ENCODE measurements at places on chromosomes 5 and 9. TPM values are rescaled to one million over a fixed set of nuclear protein-coding genes. Genes with fewer than 3 reads are reported as not detected.

DNA sequence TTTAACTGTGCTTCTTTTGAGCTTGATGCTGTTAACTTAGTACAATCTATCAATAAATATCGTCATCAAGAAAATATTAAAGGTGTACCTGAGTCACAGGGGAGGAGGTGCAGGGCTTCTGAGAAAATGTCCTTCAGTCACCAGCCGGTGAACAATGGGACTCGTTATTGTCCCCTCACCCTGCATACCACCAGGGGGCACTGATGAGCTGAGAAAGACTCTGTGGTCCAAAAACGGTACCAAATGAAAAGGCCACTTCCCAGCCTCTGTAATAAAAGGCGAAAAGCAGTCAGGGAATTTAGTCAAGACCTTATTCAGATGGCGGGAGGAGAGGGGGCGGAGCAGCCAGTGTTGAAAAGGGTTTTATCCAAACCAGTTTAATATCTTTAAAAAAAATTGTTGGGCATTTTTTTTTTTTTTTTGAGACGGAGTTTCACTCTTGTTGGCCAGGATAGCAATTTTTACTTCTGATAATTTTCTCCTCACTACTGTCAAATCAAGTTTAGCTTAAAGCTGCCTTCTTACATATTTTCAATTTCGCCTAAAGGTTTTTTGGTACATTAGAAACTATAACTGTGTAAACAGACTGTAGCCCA is 271.9 kb upstream of the ADAMTS16 start:
- DNase-seq, result no peak

The UGCG gene
- 26.1 TPM for polyA plus RNA-seq

The FLT4 gene
- polyA plus RNA-seq, result 50.9 TPM

- DNase-seq, result no peak
Measured at GRCh38 chr5:120942596-120943350, 478.7 kb downstream of the PRR16 start.

GRCh38 chr5:58322453-58322852 is 137.4 kb downstream of the PLK2 start:
- peak; percentile 68 for DNase-seq

- peak; percentile 58 for DNase-seq
Measured at GRCh38 chr9:123246534-123246933, 21.9 kb downstream of the STRBP start.

GRCh38 chr5:137867664-137868063 is at the start of gene MYOT:
Gene MYOT, plus strand, starts transcription at chr5:137867860. Its CDS starts 2,792 bp downstream, at chr5:137870652.
- DNase-seq, result no peak

DNA sequence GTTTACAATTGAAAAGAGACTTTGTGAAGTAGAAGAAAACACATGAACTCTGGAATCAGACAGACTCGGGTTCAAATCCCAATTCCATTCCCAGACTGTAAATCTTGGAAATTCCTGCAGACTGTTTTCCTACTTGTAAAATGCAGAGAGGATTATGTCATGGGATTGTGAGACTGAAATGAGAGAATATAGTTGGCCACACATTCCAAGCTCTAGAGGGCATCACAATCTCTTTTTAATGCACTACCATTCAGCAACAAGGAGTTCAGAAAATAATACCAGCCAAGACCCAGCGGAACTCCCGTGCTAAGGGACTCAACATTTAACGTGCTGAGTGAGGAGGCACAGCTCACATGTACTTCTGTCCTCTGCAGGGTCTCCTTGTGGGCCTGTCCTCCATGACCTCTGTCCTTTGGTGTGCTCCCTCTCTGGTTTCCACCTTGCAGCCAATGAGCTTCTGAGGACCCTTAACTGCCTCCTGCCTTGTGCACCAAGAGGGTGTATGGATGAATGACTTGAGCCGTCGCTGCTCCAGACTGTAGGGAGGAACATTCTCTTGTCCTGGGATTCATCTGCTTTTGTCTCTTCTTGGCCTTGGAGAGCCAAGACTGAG is 263.5 kb downstream of the NTRK2 start:
- DNase-seq, result no peak

- no peak for DNase-seq
Measured at GRCh38 chr5:56595566-56595965, 219.8 kb upstream of the MAP3K1 start.

GRCh38 chr9:120755810-120756434 is 37.3 kb downstream of the FBXW2 start:
- peak; percentile 65 for DNase-seq

GRCh38 chr9:122562134-122562760 is 9.3 kb downstream of the OR1N2 start:
- no peak for DNase-seq

DNA sequence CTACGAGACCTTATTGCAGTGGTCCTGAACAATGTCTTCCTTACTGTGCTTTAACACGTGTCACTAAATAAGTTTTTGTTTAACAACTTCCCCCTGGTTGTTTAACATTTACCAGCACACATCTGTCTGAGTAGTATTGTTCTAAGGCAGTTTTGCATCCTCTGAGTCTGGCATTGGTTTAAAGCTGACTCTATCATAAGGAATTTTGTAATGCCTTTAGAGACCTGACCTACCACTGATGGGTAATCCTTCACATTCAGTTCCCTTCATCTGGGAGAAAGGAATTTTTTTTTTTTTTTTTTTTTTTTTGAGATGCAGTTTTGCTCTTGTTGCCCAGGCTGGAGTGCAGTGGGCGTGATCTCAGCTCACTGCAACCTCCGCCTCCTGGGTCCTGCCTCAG is 20.0 kb upstream of the PCAT7 start:
- no peak for DNase-seq

DNA sequence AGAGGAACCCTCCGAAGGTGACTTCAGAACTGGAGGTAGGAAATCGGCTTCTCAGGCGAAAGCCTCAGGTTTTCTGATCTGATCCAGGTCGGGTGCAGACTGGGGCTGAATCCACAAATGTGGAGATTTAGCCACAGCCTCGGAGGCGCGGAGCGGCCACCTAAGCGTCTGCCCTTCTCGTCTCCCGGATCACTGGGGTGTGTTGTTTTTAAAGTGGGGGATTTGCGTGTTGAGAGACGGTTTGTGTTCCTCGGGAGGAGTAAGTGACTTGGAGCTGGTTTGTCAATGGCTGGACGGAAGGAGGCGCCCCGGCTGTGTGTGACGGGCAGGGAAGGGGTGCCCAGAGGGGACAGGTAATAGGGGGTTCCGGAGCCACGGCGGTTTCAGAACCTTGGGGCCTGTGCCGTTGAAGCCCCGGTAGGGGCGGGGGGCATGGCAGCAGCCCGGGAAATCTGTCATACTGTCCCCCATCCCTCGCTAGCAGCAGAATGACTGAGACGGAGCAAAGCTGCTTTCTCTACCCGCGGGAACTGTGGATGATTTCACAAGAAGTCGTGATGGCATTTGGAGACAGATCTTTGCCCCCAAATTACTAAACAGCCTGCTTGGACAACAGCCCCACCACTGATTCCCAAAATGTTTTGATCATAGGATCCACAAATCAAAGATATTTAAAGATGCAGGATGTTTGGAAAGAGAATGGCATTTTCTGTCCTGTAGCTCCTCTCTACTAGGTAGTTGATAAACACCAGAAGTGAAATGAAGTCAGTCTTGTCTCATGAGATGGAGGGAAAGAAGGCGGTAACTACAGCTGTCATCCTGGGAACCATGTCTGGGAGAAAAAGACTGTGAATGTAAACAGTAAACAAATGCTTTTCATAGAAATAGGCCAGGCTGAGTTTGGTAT is 216.5 kb downstream of the PDZD2 start:
- no peak for DNase-seq

GRCh38 chr5:44952376-44952775 is 143.6 kb downstream of the MRPS30 start:
- peak; percentile 54 for DNase-seq

Data from endothelial cell of umbilical vein (primary cell).